ENCODE measurements at places on chromosomes 2 and 18.
A peak's percentile ranks its signal among the peaks of the same experiment; 100 is the strongest.

GRCh38 chr2:162252153-162252552 is 8.9 kb upstream of the FAP start:
- DNase-seq, result no peak

DNA sequence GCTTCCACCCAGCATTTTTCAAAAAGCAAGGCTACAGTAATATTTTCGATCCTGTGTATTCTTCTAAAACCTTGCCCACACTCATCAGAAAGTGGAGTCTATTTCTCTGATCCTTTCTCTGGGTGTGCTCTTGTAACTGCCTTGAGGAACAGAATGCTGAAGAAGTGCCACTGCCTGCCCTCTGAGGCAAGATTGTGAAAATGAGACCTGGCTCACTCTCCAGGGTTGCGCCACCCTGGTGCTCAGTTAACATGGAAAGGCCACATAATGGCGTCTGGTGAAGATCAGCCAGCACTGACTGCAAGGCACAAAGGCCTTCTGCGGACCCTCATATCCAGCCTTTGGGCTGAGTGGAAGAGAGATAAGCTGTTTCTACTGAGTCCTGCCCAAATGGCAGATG is 11.2 kb upstream of the SH3RF3 start:
- DNase-seq, result no peak

DNA sequence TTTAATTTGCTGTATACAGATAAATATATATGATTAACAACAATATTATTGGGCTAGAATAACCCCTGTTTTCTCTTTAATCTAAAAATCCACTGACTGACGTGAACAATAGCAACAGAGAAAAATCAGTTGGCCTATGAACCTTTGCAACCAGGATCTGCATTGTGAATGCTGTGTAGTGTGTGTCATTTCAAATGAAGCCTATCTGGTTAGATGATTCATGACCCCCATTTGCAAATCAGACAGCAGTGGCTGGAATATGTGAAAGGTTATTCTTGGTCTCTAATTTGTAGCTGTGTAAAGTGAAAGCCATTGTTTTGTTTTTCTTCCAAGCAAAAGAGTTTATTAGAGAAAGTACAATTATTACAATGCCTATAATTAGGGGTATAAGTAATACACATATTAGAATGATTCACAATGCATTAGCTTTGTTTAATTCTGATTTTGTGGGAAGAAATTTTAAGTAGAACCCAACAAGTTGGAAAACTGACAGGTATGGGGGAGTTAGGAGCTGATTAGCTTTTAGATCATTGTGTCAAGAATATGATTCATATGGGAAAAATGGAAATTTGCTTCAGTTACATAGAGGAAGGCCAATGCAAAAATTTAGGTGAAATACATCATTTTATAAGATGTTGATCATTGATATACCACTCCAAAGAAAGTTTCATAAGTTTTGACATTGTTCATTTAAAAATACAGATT is 1362.2 kb upstream of the TMEFF2 start:
- DNase-seq, result no peak

GRCh38 chr2:124489686-124490085 is 464.6 kb downstream of the CNTNAP5 start:
- no peak for DNase-seq

DNA sequence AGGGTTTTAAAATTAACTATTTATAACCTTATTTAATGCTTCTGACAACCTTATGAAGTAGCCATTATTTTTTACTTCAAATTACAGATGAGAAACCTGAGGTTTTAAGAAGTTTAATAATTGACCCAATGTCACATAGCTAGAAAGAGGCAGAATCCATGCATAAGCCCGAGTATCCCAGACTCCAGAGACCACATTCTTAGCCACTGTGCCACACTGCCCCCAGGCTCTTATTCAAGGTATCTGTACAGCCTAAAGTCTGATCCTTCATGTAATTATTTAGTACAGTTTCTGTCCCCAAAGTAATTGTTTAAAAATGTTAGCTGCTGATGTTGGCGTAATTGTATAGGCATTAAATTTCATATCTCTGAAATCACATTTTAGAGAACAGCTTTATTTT is 124.7 kb upstream of the LRRTM1 start:
- no peak for DNase-seq

- no peak for DNase-seq
Measured at GRCh38 chr2:144358979-144359541, 160.9 kb downstream of the ZEB2 start.

DNA sequence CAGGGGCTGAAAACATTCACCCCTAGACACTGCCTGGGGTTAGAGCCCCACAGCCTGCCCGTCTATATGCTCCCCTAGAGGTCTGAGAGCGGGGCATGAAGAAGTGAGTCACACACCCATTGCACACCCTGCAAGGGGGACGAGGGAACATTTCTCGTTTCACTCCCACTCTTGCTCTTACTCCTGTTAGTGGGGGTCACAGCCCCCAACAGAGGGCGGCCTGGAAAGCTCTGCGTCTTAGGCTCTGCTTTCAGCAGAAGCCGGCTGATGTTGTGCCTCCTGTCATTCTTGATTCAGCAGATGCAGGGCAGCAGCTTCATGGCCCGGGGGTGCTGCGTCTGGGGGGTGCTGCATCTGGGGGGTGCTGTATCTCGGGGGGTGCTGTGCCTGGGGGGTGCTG is 141.3 kb downstream of the ASB1 start:
- no peak for DNase-seq

DNA sequence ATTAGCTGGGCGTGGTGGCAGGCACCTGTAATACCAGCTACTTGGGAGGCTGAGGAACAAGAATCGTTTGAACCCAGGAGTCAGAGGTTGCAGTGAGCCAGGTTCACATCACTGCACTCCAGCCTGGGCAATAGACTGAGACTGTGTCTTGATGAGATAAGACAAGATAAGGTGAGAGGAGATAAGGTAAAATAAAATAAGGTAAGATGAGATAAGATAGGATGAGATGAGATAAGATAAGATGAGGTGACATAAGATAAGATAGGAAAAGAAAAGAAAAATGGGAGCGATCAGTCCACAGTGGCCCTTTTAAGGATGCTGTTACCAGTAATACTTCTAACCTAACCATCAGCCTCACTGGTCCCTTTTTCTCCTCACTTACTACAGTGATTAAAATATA is 134.3 kb upstream of the UNC80 start:
- DNase-seq, result no peak

- no peak for DNase-seq
Measured at GRCh38 chr2:222882484-222882928, 21.7 kb downstream of the ACSL3 start.

GRCh38 chr2:65613968-65614555 is 181.7 kb upstream of the SPRED2 start:
- no peak for DNase-seq

- no peak for DNase-seq
Measured at GRCh38 chr2:14053105-14053504, 579.4 kb upstream of the LRATD1 start.

- no peak for DNase-seq
Measured at GRCh38 chr2:39712953-39713352, 47.2 kb downstream of the TMEM178A start.

DNA sequence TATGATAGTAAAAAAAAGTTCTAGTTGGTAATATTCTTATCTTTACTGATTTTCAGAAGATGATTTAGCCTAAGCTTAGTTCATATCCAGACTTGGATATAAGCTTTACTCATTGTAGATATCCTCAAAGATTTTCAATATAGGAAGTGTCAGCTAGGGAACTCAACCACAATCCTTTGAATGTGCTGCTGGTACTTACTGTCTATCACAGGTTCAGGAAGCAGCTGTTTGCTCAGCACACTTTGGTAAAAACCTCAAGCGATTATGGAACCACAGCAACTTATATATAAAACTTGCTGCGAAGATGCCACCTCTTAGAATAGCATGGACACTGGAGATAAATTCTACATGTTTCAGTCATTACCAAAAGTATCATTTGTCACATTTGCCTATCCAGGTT is 60.1 kb upstream of the TNFRSF11A start:
- DNase-seq, result peak; percentile 90

DNA sequence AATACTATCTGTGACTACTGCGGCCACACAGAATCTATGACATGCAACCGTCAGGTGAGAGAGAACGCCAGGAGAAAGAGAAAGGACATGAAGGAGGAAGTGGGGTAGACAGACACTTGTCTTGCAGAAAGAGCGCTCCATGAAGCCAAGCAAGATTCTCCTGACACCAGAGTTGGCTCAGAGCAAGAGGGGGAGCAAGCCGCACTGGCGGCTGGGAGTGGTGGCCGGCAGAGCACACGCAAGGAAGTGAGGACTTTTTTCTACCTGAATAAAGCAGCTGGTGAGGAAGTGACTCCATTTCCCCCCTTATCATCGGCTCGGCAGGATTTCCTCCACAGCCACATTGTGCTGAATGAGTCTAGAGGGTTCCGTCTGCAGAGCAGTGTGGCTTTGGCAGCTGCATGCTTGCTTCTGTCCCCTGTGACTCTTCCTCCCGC is 181.6 kb downstream of the BCL2 start:
- DNase-seq, result no peak

DNA sequence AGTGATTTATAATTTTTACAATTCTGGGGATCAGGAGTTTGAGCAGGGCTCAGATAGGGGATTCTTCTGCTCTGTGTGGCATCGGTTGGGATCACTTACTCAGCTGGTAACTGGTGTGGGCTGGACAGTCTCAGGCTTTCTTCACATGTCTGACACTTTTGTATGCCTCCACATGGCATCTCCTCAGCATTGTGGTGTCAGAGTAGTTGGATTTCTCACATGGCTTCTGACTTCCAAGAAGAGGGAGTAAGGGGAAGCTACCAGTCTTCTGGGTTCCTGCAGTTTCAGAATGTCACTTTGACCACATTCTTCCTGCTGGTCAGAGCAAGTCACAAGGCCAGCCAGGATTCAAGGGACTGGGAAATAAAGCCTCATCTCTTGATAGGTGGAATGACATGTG is 55.6 kb downstream of the NCOA1 start:
- no peak for DNase-seq

DNA sequence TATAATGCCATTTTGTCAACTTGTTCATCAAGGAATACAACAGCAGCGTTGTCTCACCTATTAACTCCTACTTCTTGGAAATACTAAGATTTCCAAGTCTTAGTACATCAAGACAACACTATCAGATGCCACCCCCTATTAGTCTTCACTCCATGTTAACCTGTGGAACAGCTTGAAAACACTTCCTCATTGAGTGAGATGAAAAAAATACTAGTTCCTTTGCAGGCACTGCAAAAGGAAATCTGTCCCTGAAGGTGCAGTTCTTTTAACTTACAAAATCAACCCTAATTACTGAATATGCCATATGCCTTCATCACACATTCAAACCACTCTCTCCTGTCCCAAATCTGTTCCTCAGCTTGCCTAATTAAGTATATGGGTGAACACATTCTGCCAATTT is 4.0 kb downstream of the CWC22 start:
- DNase-seq, result no peak

DNA sequence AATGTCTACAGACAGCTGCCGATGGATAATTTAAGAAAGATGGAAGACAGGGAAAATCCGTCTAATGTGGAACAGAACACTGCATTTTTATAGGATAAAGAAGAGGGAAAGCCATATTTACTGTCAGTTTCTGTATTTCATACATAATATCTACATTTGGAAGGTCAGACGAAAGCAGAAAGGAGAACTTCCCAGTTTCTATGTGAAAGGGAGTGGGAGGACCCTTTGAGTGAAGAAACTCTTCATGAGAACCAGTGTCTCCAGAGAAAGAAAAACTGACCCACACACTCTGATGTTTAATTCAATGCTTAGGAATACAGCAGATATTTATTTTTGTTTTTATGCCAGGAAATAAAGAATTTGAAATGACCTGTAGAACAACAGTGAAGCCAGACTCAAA is 127.2 kb downstream of the CALCRL start:
- DNase-seq, result no peak

- no peak for DNase-seq
Measured at GRCh38 chr18:55384551-55385275, 203.3 kb downstream of the TCF4 start.

DNA sequence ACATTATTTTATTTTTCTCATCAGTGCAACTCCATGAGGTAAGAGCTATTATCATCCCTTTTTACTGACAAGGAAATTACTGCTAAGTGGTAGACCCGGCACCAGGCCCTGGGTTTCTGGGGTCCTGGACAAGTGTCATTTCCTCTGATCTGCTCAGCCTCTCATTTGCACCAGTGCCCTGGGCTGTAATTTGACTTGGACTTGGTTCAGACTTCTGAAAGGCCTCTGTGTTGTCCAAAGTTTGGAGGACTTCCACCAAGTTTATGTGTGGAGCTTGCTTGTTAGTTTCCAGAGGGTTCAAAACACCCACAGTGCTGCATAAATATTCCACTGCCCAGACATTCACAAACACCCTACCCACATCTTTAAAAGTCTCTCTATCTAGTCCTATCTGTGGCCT is 44.0 kb upstream of the PPP1CB start:
- no peak for DNase-seq

- DNase-seq, result no peak
Measured at GRCh38 chr2:174036825-174037224, 71.7 kb upstream of the SP3 start.

DNA sequence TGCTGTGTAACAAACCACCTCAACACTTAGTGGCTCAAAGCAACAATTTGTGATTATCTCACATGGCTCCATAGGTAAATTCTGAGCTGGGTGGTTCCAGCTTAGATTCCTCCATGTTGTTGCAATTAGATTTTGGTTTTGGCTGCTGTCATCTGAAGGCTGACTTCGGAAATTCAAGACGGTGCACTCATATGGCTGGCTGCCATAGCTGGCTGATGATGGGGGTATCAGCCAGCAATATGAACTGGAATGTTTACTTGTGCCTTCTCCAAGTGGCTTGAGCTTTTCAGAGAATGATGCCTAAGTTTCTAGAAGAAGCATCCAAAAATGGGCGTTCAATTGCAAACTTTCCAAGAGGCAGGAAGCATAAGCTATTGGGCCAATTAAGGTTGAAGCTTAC is 213.1 kb downstream of the GCA start:
- no peak for DNase-seq

DNA sequence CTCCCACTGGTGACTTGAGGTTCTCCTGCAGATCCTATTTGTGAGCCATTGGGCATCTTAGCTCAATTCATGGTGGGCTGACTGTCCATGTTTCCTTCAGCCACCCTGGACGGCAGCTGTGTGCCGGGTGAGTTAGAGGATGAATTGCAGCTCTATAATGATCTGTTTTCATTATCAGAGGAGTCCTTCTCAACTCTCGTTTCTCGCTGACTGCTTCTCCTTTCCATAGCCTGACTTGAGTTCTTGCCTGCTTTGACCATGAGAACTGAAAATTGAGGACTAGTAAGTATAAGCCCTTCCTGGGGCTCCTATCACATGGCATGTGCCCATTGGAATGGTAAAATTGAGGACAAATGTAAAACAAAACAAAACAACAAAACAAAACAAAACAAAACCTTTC is 121.8 kb downstream of the CDC42EP3 start:
- DNase-seq, result no peak

DNA sequence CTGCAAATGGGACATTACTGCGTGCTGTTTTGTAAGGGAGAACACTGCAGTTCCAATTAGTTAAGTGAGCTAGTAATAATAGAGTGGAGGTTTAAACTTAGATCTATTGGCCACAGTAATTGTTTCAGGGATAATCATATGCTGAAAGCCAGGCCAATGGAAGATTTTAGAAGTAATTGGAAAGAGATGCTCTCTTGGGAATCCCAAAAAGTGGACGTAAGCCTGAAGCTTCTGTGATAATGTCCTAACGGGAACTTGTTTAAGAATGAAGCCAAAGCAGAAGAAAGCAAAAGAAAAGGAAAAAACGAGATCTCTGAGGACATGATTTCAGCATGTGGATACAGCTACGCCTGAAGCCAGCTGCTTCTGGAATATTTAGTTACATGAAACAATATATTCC is 594.6 kb downstream of the SLC4A3 start:
- no peak for DNase-seq
